ENCODE measurements at places on chromosomes 7 and 10. TPM values are rescaled to one million over a fixed set of nuclear protein-coding genes. Genes with fewer than 3 reads are reported as not detected.

C10orf62 gene
- total RNA-seq = not detected

SLC29A4 gene
- total RNA-seq = 3.7 TPM

NOC3L gene
- total RNA-seq = 27.9 TPM

CTAGE4 gene
- total RNA-seq = 4.0 TPM

SEMA3D gene
- total RNA-seq = 32.8 TPM

TSPAN14 gene
- 177 TPM for total RNA-seq

TPK1 gene
- total RNA-seq = 12.7 TPM

MALRD1 gene
- 2.3 TPM for total RNA-seq

TMEM236 gene
- total RNA-seq = 0.49 TPM

LIPN gene
- total RNA-seq = not detected

GNAT3 gene
- total RNA-seq = not detected

GRID2IP gene
- 2.6 TPM for total RNA-seq

ENKUR gene
- not detected for total RNA-seq

MRPS33 gene
- total RNA-seq = 63.8 TPM

TUBB8 gene
- 0.78 TPM for total RNA-seq

TASOR2 gene
- total RNA-seq = 99.2 TPM

ASAH2 gene
- total RNA-seq = 11.3 TPM

PNLIPRP3 gene
- not detected for total RNA-seq

CLCN1 gene
- total RNA-seq = 0.31 TPM

NYAP1 gene
- 0.68 TPM for total RNA-seq

CHRM2 gene
- total RNA-seq = 0.81 TPM

ADRB1 gene
- 1.4 TPM for total RNA-seq

CCL24 gene
- total RNA-seq = not detected

MMD2 gene
- total RNA-seq = not detected

TLX1 gene
- total RNA-seq = not detected

CRTAC1 gene
- 11.9 TPM for total RNA-seq

ACSM6 gene
- 1.8 TPM for total RNA-seq

FXYD4 gene
- 13.8 TPM for total RNA-seq

HOXA9 gene
- 7.4 TPM for total RNA-seq

CYP2C19 gene
- not detected for total RNA-seq

PTF1A gene
- not detected for total RNA-seq

DPYSL4 gene
- 2.1 TPM for total RNA-seq

CPSF4 gene
- 40.8 TPM for total RNA-seq

CNPY1 gene
- total RNA-seq = not detected

LRRC18 gene
- not detected for total RNA-seq

DGKB gene
- total RNA-seq = 0.99 TPM

HOXA6 gene
- 8.5 TPM for total RNA-seq

CDHR1 gene
- 1.5 TPM for total RNA-seq

PAX4 gene
- total RNA-seq = not detected

CALCR gene
- 0.16 TPM for total RNA-seq

ATOH7 gene
- not detected for total RNA-seq

PNLIPRP2 gene
- total RNA-seq = not detected

AMZ1 gene
- 0.23 TPM for total RNA-seq

SLC25A13 gene
- 40.6 TPM for total RNA-seq

CYP2C9 gene
- 0.31 TPM for total RNA-seq

WDR86 gene
- total RNA-seq = 4.3 TPM

GIMAP7 gene
- 24.5 TPM for total RNA-seq

ADAM22 gene
- 26.4 TPM for total RNA-seq

ARHGAP19 gene
- 8.3 TPM for total RNA-seq

CALU gene
- 82.5 TPM for total RNA-seq

CALN1 gene
- not detected for total RNA-seq

NPC1L1 gene
- 0.10 TPM for total RNA-seq

CFTR gene
- 1.9 TPM for total RNA-seq

SFRP5 gene
- 0.81 TPM for total RNA-seq

Measured in ureter (tissue), 1 donor.